ENCODE measurements at places on chromosomes 12 and 14.
A peak's percentile ranks its signal among the peaks of the same experiment; 100 is the strongest.

DNA sequence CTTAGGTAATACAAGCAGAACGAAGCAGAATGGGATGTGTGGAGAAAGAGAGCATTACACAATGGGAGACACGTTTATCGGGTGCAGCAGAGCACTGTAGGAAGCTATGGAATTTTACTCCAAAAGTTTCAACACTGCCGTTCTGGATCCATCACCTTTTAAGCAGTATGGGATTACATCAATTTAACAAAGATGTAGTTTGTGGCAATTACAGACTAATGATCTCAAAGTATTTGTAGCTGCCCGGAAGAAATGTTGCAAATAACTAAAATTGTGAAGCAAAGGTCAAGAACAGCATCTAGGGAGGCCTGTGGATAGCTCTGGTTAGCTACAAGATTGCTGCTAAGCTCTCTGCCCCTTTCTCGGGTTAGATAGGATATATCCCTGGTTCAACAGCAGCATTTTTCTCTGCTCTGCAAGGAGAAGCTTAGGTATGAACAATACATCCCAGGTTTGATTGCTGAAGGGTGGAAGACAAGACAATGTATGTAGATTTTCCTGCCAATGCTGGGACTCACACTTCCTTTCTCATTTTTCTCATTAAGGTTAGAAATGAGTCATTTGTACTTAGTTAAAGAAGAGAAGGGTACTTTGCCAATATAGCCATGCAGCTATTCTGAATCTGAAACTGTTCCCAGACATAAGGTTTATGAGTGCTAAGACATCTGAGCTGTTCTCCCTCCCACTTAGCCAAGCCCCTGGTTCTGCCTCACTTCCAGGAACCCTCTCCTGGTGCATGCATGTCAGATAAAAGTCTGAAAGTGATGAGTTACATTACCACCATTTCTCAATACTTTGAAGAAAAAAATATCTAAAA is 75.0 kb upstream of the HIF1A start:
- DNase-seq, result no peak

GRCh38 chr14:92704036-92704804 is 44.2 kb downstream of the LGMN start:
- no peak for DNase-seq

GRCh38 chr14:54981698-54982097 is 45.2 kb downstream of the WDHD1 start:
- no peak for DNase-seq

DNA sequence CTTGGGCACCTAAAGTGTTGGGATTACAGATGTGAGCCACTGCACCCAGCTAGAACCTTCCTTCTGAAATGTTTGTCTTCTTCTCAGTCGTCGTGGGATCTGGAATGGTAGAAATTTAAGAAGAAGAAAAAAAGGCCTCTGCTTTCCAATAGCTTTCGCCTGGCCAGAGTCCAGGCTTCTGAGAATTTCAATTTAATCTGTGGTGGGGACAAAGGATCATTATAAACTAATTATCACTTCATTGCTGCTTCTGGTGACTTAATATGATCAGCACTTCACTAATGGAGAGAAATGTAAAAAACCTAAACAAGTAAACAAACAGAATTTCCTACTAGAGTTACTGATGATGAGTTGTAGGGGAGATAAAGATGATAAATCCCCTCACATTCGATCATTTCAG is 51.3 kb downstream of the CFAP251 start:
- no peak for DNase-seq

DNA sequence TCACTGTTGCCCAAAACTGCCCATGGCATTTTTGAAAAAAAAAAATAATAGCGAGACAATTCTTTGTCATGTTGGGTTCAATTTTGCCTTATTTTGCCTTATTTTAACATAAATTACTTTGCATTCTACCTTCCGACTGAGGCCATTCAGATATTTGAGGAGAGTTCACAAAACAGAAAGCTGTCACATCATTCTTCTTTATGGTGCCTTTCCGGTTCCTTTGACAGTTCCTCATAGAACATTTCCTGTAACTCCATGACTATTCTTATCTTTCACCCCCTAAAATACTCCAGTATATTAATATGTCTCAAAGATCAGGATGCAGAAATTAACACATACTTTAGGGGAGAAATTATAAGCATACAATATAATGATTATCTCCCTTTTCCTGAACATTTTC is 476.7 kb downstream of the NOVA1 start:
- no peak for DNase-seq

DNA sequence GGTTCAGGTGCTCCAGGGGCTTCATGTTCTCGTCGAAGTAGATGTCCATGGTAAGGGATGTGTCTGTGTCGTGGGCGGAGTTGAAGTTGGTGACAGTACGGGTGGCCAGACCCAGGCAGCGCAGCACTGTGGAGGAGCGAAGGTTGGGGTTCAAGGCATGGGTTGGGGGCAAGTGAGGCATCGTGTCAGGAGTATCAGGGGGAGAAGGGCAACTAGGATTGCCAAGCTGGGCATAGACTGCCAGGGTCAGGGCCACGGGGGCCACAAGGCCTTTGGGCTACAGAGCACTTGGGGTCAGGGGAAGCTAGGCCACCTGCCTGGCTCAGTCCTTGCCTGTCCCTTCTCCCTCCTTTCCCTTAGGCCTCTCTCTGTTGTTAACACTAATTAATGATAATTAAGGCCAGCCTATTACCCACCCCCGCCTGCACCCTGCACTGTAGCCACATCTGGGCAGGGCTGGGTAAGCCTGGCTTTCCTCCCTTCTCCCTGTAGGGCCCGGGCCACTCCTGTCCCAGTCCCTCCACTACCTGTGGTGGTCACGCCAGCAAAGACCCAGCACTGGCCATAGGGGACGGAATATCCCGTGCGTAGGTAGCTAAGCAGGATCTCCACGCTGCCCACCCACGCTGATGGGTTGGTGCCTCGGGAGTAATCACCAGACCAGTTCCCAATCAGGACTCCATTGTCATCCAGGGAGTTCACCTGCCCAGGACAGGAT is 4.3 kb downstream of the TGM1 start:
- no peak for DNase-seq

DNA sequence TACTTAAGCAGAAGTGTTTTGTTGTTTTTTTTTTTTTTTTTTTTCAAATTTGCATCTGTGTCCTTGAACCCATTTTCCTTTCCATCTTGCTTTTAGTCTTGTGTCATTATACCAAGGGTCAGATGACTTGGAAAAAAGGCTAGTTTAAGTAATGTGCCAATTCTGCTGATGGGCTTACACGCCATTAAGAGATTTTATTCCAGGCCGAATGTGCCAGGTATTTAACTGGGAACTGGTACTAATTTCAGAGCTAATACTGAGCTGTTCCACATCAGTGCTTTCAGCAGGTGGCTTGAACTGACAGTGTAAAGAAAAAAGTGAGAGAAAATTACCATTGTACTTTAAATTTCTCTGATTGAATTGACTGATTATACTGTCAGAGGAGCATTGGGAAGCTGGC is 224.9 kb downstream of the NPAS3 start:
- DNase-seq, result no peak

DNA sequence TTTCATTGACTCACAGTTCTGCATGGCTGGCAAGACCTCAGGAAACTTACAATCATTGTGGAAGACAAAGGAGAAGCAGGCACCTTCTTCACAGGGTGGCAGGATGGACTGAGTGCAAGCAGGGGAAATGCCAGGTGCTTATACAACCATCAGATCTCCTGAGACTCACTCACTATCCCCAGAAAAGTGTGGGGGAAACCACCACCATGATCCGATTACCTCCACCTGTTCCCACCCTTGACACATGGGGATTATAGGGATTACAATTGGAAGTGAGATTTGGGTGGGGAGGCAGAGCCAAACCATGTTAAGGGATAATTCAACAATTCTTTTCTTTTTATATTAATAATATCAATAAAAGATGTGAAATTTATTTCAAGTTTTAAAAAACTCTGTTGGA is 34.1 kb downstream of the CNTN1 start:
- DNase-seq, result no peak

- DNase-seq, result no peak
These were observed 56.2 kb downstream of the ARL6IP4 start for GRCh38 chr12:123036466-123037285.

- DNase-seq, result no peak
These were observed 440.4 kb upstream of the PRICKLE1 start for GRCh38 chr12:43029971-43030370.

- DNase-seq, result no peak
These were observed 97.3 kb downstream of the EXOC5 start for GRCh38 chr14:57171363-57171762.

GRCh38 chr14:95043314-95043713 is 114.0 kb downstream of the DICER1 start:
- DNase-seq, result no peak

GRCh38 chr12:39777465-39777864 is 157.9 kb upstream of the ABCD2 start:
- no peak for DNase-seq

DNA sequence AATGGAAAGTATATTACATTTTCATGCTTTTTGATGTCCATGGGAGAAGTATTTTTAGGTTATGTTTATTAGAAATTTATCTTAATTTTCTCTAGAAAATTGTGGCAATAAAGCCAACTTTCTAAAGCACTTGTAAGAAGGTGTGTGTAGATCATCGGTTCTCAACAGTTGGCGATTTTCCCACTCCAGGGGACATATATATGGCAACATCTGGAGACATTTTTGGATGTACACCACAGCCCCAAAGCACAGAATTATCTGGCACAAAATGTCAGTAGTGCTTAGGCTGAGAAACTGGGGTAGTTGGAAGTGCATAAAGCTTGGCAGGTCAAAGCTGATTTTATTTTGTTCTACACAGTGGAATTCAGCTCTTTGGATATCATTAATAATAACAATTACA is 86.9 kb downstream of the FLRT2 start:
- no peak for DNase-seq

GRCh38 chr14:65109357-65109756 is 7.0 kb upstream of the MAX start:
- DNase-seq, result no peak

DNA sequence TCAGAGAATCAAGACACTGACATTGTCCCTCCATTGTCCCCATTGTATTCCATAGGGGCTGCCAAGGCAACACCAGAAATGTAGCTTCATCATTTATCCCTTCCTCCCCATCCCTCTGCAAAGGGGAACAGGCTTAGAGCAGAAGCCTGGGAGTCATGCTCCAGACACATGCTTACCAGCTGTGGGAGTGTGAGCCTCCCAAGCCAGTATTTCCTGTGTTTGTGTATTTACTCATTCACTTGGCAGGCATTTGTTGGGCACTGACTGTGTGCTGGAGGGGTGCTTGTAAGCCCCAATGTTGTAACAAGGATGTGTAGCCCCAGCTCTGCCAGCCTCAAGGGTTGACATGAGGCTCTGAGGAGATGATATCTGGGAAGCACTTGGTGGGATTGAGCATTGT is 46.0 kb upstream of the TCL1A start:
- no peak for DNase-seq

GRCh38 chr12:16323010-16323409 is 24.4 kb upstream of the MGST1 start:
- no peak for DNase-seq

- DNase-seq, result no peak
These were observed 1.1 kb upstream of the PRKAG1 start for GRCh38 chr12:49019443-49020324.

DNA sequence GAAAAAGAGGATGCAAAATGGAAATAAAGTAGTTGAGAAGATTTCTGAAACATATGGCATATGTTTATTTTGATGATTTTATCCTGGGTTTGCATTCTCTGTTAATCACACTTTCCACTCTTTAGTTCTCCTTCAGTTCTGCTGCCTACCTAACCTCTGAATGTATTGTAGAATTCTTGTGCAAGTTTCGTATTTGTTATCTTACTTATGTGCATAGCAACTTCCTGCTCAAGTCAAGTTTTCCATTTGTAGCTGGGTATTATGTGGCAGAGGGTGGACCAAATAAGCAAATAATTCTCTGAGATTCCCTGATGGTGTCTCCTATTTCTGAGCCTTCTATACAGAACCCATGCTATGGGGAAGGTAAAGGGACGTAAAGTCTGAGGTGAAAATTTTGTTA is 381.6 kb downstream of the FOXG1 start:
- DNase-seq, result no peak

DNA sequence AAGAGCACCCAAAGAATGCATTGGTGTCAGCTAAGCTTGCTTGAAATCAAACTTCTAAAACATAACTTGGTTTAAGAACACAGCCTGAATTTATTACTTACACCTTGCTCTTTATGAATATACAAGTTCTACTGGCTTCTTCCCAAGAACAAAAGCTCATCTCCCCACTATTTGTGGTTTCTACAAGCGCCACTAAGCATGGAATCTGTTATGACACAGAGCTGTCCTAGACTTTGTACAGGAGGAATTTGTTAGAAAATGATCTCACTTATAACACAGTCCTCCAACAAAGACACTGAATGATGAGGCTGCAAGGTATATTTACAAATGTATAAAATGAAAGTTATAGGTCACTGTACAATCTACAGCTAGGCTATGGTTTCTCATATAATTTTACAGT is 452.1 kb downstream of the BCAT1 start:
- peak; percentile 19 for DNase-seq

DNA sequence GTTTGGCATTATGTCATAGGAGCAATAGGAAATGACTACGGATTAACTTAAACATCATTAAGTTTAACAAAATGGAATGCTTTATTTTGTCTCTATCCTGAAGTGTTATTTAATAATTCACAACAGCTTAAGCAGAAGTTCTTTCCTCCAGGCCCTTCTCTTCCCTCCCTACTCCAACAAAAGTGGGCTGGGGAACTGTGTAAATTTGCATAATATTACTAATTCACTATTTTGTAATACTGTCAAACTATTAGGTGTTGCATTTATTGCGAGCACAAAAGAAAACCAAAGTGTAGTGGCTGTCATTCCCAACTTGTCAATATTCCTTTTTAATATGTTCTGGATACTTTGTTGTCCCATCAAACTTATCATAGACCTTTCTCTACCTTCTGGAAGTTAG is 69.8 kb downstream of the ATG14 start:
- no peak for DNase-seq

DNA sequence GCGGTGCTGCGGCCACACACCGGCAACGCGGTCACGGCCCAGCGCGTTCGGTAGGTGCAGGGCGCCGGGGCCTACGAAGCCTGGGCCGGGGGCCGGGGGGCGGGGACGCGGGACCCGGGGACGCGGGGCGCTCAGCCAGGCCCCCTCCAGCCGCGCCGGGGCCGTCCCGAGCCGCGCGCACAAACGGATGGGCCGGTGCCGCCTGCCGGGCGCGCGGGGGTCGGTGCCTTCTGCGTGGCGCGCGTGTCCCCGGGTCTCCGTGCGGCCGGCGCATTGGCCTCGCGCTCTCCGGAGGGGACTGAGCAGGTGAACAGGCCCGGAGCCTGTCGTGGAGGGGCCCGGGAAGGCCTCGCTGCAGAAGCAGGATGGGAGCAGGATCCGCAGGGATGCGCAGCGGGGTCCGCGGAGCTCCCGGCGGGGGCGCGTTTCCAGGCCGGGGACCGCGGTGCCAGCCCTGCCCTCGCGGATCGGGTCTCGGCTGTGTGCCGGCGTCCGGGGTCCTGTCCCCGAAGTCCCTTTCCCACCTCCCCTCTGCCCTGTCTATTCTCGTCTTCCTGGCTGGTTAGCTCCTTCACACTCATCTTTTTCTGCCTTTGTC is 421 bp downstream of the GLT1D1 start:
- DNase-seq, result no peak

DNA sequence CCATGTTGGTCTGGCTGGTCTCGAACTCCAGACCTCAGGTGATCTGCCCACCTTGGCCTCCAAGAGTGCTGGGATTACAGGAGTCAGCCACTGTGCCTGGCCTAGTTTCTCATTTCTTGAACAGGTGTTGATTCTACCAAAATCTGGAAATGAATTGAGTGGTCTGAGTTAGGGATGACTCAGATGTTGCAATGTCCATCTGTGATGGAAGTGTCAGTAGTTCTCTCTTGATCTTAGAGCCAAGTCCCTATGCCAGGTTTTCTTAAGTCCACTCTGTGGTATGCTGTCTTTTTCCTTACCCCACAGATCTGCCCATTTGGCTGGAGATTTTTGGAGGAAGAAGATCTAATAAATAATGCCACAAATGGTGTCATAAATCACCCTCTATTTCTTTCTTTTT is 12.6 kb downstream of the SNAPC1 start:
- DNase-seq, result no peak
